ENCODE measurements at places on chromosomes 3 and 15. TPM values are rescaled to one million over a fixed set of nuclear protein-coding genes. Genes with fewer than 3 reads are reported as not detected.

The PCSK6 gene
- 12.1 TPM for total RNA-seq

The AHSG gene
- total RNA-seq: 0.13 TPM

The SPRED1 gene
- 9.6 TPM for total RNA-seq

The UBE2E2 gene
- 49.5 TPM for total RNA-seq

The RARB gene
- total RNA-seq: 9.5 TPM

The AMT gene
- 0.38 TPM for total RNA-seq

The PLAAT1 gene
- 0.13 TPM for total RNA-seq

The LCTL gene
- total RNA-seq: not detected

The GPR27 gene
- total RNA-seq: 3.0 TPM

The CCR4 gene
- 0.06 TPM for total RNA-seq

The PAQR9 gene
- total RNA-seq: 2.2 TPM

The HCLS1 gene
- total RNA-seq: 0.08 TPM

The COL7A1 gene
- total RNA-seq: 147 TPM

The CCDC33 gene
- 6.8 TPM for total RNA-seq

The ARL8B gene
- 63.2 TPM for total RNA-seq

The CFAP100 gene
- not detected for total RNA-seq

The ZPLD1 gene
- total RNA-seq: not detected

The RTP4 gene
- not detected for total RNA-seq

The TGM4 gene
- total RNA-seq: 0.12 TPM

The GABRA5 gene
- 104 TPM for total RNA-seq

The PRTG gene
- 10.8 TPM for total RNA-seq

The TICRR gene
- 11.9 TPM for total RNA-seq

The SV2B gene
- 0.12 TPM for total RNA-seq

The ARHGEF26 gene
- total RNA-seq: 11.2 TPM

The ZBTB47 gene
- total RNA-seq: 6.0 TPM

The GPR62 gene
- not detected for total RNA-seq

The SEMA3F gene
- 18.7 TPM for total RNA-seq

The TMEM207 gene
- total RNA-seq: not detected

The TEX55 gene
- not detected for total RNA-seq

The FGD5 gene
- not detected for total RNA-seq

The NR2E3 gene
- 0.31 TPM for total RNA-seq

The APOD gene
- total RNA-seq: 1.2 TPM

The GCNT3 gene
- total RNA-seq: 123 TPM

The NPAP1 gene
- not detected for total RNA-seq

The ATOSA gene
- 9.3 TPM for total RNA-seq

The EOMES gene
- 0.63 TPM for total RNA-seq

The GOLGA6A gene
- 0.12 TPM for total RNA-seq

The GABRG3 gene
- 0.62 TPM for total RNA-seq

The ZNF502 gene
- total RNA-seq: 1.6 TPM

The HCN4 gene
- 0.31 TPM for total RNA-seq

The ECE2 gene
- not detected for total RNA-seq

The MKRN2OS gene
- not detected for total RNA-seq
